ENCODE measurements at places on chromosomes 5 and 9. TPM values are rescaled to one million over a fixed set of nuclear protein-coding genes. Genes with fewer than 3 reads are reported as not detected.

The RNF183 gene
- total RNA-seq: 5.3 TPM

The C9orf153 gene
- total RNA-seq: 0.23 TPM

The GGTA1 gene
- 8.4 TPM for total RNA-seq

The POU5F2 gene
- total RNA-seq: 1.0 TPM

The GRK6 gene
- total RNA-seq: 39.5 TPM

The GPBP1 gene
- 64.1 TPM for total RNA-seq

The C9orf50 gene
- 1.0 TPM for total RNA-seq

The PPP1R26 gene
- total RNA-seq: 23.3 TPM

The SLC36A3 gene
- not detected for total RNA-seq

The GDF9 gene
- total RNA-seq: 0.09 TPM
